Glomerular endothelial cell (primary cell): ENCODE measurements at places on chromosomes 1 and 21.

DNA sequence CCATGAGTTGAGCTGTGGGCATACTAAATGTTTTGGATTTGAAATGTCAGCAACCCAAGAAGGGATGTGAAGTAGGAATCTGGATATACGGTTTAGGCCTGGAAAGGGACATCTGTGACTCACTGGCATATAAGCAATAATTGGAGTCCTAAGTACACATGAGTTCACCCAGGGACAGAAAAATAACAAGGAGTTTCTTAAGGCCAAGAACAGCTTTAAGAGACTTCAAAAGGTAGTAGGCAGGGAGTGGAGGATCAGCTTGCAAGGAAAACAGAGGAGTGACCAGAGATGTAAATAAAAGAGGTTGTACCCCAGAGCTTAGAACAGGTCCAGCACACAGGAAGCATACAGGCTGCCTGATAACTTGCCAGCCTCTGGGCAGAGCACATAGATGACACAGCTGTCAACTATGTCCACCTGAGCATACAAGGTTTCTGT, 28.1 kb downstream of the TMEM50B start:
- no peak for DNase-seq

GRCh38 chr1:52792036-52792435, 50.5 kb upstream of the ZYG11A start:
- peak; percentile 23 for DNase-seq

DNA sequence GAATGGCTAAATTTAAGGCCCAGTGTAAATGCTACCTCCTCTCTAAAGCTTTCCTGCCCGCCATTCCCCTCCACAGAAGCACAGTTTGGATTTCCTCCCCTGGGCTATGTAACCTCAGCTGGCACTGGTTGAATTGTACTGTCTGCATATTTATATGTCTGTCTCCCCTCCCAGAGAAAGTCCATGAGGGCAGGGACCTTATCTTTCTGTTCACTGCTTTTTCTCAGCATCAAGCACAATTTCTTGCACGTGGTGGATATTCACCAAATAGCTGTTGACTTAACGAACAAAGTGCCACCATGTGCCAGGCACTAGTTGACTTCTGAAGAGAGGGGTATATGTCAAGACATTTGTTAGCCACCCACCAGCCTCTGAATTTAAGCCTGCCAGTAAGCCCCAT, 9.5 kb upstream of the PDIK1L start:
- DNase-seq, result no peak

DNA sequence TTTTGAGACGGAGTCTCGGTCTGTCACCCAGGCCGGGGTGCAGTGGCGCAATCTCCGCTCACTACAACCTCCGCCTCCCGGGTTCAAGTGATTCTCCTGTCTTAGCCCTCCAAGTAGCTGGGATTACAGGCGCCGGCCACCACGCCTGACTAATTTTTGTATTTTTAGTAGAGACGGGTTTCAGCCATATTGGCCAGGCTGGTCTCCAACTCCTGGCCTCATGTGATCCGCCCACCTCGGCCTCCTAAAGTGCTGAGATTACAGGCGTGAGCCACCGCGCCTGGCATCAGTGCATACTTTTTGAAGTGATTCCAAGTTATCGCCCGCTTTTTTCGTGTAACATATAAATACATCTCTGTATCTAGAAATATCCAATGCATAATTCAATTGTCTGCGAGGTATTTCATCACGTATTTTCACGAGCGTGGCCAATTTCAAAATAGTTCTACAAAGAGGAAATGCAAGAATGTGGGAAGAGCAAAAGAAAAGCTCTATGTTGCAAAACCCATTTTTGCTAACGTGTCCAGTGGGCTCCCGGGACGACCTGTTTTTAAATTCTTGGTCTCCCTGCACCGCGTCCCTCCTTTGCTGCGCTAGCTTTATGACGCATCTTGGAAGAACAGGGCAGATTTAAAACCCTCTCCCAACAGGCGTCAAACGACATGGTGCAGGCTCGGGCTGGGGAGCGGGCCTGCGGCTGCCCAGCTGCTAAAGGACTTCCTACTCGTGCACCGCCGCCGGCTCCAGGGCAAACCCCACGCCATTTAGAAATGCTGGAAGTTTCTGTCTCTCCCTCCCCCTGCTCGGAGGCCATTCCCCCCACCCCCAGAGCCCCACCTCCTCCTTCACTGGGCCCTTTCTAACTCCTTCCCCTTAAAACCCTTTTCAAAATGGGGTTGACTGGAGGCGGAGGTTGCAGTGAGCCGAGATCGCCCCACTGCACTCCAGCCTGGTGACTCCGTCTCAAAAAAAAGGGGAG, 923 bp upstream of the IFNGR2 start:
- no peak for DNase-seq

- no peak for DNase-seq
These were observed 85.7 kb upstream of the RALGPS2 start for GRCh38 chr1:178639326-178639725.

DNA sequence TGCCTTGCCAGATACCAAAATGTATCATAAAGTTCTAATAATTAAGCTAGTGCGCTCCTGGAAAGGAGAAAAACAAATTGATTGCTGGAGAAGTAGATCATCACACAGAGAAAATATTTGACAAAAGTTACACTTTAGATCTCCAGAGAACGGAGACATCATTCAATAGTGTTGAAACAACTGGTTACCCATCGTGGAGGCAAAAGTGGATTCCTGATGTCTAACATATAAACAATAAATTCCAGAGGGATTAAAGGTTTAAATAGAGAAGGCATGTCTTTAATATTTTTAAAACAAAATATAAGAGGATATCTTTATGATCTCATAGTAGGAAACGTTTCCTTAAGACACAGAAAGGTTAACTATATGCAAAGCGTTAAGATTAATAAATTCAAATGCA, 41.0 kb downstream of the NRIP1 start:
- no peak for DNase-seq

DNA sequence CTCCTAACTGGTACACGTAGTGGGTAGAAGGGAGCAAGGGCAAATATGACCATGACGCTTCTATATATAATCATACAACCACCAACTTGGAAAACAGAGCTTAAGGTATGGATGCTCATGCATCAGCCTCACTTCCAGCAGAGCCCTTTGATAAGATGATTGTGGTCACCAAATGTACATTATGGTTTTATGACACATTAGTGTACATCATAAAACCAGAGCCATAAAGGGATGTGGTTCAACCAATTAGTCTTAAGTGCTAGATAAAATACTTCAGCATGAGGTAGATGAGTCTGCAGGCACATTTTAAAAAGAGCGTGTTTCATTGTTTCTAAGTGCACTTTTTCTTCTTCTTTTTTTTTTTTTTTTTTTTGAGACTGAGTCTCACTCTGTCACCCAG, 43.7 kb downstream of the NIBAN1 start:
- DNase-seq, result no peak

GRCh38 chr1:63730211-63730610, 43.6 kb upstream of the ROR1 start:
- no peak for DNase-seq

GRCh38 chr1:245475126-245475525, 320.3 kb downstream of the KIF26B start:
- DNase-seq, result no peak

GRCh38 chr1:22846458-22846857, 126.2 kb downstream of the LACTBL1 start:
- no peak for DNase-seq

GRCh38 chr1:11484321-11484655, 5.3 kb downstream of the DISP3 start:
- no peak for DNase-seq
